ENCODE measurements at places on chromosomes 7 and 10.

DNA sequence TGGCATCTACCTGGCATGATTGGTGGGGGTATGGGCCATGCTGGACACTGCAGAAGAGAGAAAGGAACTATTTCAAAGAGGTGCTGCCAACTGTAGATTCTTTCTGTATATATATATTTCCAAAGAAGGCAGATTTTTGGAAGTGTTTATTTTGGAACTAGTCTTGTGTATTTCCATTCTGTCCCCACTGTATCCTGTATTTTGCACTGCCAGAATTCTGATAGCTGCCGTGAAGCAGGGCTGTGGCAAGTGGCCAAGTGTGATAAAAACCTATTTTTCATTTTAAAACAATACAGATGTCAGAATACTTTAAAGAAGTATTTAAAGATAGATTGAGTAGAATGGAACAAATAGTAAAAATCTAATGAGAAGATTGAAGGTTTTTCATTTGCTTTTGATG is 17.1 kb downstream of the MCU start:
- DNase-seq = no peak

GRCh38 chr7:82049891-82050533 is 280.2 kb upstream of the HGF start:
- no peak for DNase-seq

GRCh38 chr10:45447416-45447815 is 73.4 kb downstream of the ALOX5 start:
- DNase-seq = no peak

DNA sequence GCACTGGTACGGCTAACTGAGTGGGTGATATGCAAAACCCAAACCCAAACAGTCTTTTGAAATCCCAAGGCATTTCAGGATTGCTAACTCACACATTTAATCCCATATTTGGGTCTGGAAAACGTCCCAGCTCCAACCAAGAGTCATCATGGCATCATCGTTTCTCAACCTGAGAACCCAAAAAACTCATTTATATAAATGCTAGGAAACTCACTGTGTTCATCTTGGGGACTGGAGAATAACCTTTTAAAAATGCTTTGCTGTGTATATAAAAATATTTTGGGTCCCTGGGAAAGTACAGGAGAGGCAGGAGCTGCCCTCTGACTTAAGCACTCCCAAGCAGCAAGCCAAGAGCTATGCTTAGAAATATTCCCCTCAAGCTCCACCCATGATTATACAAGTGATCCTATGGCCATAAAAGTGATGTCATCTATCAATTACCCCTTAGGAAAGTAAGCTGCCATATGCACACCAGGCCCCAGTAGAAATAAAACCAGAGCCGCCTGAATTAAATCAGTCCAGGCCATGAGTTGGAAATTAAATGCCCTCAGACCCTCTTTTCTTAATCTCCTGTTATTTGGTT is 352.1 kb downstream of the FRMD4A start:
- DNase-seq = no peak

GRCh38 chr10:44889834-44890233 is 21.3 kb upstream of the TMEM72 start:
- DNase-seq = no peak

DNA sequence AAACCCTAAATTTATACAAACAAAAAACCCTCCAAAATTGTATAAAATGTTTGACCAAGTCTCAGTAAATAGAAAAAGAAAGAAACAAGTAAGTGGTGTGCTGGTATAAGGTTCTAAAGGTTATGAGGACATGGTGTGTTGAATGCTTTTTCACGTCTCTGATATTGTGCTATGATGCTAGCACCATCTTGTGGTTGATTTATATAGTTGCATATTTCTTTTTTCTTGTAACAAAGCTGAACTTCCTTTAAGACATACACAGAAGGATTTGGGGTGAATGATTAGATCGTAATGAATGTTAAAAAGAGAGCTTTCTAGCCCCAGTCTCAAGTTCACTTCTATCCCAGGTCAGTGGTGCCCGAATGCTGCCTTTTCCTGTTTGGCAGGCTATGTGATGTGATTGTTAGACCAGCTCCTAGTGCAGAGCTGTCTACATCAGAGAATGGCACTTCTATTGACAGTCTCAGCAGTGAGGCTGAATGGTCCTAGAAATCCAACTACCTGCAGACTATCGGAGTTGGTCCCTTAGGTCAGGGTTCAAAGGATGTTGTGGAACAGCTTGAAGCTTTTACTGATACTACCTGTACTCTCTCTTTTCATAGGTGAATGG is 25.0 kb downstream of the VTI1A start:
- DNase-seq = peak; percentile 6

- no peak for DNase-seq
Measured at GRCh38 chr10:119125942-119126341, 22.0 kb downstream of the DENND10 start.

GRCh38 chr7:57211428-57212100 is 79.3 kb upstream of the ZNF479 start:
- DNase-seq = no peak

GRCh38 chr10:126118476-126118875 is 222.1 kb downstream of the FANK1 start:
- no peak for DNase-seq

- no peak for DNase-seq
Measured at GRCh38 chr10:119313644-119314043, 106.3 kb downstream of the GRK5 start.

DNA sequence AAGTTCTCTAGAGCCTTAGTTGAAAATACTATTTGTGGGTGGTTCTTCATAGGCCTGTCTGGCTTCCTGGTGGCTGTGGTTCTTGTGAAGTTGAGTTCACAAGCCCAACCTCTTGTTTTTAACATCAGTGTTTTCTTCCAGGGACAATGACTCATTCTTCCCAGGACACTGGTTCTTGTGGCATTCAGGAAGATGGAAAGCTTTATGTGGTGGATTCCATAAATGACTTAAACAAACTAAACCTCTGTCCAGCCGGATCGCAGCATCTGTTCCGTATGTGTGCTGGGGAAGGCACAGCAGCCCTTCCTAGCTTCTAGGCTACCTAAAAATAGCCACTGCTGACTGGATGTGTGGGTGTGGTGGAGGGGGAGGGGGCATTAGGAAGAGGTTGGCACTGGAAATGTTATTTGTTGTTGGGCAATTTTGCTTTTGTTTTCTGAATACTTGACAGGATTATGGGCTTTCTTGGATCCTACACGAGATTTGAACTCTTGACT is 3.9 kb downstream of the LSMEM1 start:
- DNase-seq = no peak

DNA sequence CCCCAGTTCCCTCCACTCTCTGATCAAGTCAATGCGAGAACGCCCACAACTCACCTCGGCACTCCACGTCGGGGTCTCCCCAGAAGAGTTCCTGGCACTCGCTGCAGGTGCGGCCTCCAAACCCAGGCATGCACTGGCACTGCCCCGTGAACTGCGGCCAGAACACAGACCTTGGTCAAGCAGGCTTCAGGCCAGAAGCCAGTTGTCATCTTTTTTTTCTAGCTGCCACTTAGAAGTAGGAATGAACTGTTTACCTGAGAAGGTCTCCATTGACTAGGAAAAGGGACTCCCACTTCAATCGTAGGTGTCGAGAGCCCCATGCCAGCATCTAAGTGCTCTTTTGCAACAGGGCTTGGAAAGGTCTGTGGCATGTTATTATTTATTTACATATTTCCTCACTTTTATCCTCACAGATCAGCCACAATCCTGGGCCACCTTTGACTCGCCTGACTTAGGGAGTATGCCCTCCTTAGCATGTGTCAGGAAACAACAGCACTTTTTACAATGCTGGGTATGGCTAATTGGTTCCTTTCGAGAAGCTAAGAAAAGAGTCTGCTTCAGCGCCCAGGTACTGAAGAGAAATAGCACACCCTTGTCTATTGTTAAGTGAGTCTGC is 51.7 kb downstream of the LAMB1 start:
- no peak for DNase-seq

DNA sequence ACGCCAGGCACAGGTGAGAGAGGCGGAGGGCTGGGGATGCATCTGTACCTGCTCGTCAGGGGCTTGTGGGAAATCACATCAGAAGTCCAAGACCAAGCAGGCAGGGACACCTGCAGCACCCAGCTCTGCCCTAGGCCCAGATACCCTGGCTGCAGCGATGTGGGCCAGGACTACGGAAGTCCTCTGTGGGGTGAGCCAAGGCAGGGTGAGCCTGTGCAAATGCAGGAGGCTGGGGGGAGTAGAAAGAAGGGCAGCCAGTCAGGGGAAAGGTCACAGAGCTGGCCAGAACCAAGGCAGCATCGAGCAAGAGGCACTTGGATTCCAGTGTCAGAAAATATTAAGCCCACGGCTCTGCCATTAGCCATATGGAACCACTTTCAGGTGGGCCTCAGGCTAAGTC is 85.2 kb downstream of the TNS3 start:
- DNase-seq = no peak

DNA sequence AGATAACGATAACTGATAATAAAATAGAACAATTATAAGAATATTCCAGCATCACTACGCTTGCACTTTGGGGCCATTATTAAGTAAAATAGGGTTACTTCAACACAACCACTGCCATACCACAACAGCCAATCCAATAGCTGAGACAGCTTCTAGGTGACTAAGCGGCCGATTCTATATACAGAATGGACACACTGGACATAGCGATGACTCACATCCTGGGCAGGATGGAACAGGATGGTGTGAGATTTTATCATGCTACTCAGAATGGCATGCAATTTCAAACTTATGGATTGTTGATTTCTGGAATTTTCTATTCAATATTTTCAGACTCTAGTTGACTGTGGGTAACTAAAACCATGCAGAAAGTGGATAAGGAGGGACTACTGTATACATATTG is 920.9 kb downstream of the LRMDA start:
- DNase-seq = no peak

DNA sequence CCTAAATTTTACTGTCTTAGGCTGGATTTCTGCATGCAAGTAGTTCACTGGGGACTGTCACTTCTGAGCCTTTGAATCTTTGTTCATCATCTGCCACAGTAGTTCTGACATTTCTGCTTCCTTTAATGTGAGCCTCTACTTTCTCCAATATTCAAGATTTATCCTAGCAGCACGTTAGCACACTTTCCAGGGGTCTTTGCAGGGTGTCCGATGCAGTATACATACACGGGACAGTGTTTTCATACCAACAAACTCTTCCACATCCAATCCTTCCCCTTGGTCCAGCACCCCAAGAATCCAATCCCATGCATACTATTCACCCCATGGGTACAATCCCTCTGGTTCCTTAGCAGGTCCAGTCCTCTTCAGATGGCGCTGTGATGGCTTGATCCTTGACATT is 22.7 kb upstream of the NPTX2 start:
- DNase-seq = no peak

GRCh38 chr10:97633921-97634320 is 621 bp upstream of the MORN4 start:
- no peak for DNase-seq

DNA sequence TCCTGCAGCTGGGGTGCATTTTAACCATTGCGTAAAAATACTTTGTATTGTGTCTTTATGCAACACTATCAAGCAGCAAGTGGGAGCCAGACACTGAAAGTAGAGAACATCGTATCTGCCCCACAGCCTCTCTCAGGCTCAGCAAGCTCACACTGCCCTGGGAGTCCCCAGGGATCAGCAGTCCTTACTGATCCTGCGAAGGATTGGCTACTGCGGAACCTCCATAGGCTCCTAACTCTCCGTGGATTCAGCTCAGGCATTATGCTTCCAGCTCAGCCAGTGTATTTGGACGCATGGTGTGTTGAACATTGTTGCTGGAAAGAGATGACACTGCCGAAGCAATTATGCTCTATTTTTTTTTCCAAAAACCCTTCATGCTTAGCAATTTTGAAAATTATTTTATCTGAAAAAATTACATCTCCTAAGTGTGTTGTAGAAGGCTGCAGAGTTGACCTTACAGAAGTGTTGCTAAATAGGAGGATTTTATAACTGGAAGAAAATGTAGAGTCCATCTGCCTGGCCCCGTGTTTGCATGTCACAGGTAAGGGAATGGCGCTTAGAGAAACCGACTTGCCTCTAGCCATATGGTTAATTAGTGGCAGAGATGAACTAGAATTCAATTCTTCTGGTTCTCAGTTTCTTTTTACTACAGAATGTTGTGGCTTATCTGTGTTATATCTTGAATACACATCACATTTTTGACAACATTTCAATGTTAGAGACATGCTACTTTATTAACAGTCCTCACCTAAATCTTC is 276.4 kb upstream of the COBL start:
- DNase-seq = no peak

- DNase-seq = no peak
Measured at GRCh38 chr10:79181698-79182521, 113.1 kb downstream of the ZMIZ1 start.

GRCh38 chr7:21345361-21345760 is 82.5 kb upstream of the SP4 start:
- no peak for DNase-seq

DNA sequence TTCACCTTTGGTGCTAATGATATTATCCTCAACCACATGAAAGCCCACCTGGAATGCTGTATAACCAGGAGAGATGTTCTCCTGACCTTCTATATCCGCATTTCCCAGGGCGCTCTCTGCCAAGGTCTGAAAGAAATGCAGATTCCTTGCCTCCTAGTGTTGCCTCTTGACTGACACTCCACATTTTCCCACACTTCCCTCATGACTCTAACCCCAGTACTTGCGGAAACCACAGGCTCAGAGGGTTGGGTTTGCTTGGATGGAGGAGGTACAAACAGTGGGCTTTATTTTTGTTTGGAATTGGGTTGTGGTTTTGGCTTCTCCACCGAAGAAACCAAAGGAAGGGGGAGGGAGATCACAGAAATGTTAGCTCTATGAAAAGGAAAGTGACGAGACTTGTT is 222.9 kb upstream of the CELF2 start:
- DNase-seq = no peak

- no peak for DNase-seq
Measured at GRCh38 chr10:14309593-14309992, 21.1 kb downstream of the FRMD4A start.

DNA sequence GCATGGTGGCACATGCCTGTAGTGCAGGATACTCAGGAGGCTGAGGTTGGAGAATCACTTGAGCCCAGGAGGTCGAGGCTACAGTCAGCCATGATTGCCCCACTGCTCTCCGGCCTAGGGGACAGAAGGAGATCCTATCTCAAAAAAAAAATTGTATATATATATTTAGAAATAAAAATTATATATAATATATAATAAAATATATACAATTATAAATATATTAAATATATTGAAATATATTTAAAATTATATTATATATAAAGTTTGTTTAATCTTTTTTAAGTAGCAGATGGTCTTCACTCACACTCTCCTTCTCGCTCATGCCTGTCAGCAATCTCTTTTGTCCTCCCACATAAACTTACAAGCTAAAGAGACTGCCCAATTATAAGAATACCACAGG is 58.5 kb downstream of the LMBR1 start:
- no peak for DNase-seq

- DNase-seq = no peak
Measured at GRCh38 chr10:48399056-48399541, 92.6 kb downstream of the MAPK8 start.

DNA sequence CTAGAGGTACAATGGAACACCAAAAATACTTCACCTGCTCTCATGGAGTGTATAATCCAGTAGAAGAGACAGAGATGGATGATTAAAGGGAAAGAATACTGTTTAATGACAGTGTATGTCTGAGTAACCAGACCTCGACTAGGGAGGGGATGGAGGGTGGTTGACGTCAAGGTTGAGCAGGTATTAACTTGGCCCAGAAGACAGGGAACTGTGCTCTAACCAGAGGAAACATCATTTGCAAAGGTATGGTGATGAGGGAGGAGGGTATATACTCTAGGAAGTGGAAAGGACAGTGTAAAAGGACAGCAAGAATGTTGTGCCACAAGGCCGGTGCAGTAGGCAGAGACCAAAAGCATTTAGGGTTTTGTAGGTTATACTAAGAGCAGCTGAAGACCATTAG is 2.9 kb downstream of the MIOS start:
- DNase-seq = no peak

- peak; percentile 44 for DNase-seq
Measured at GRCh38 chr7:73342645-73343044, 14.7 kb downstream of the FKBP6 start.
